ENCODE measurements at places on chromosomes 11 and 22. TPM values are rescaled to one million over a fixed set of nuclear protein-coding genes. Genes with fewer than 3 reads are reported as not detected.

The OR5A1 gene
- total RNA-seq: not detected

GRCh38 chr22:29456211-29456671 is 17.9 kb downstream of the RFPL1 start:
- DNase-seq: no peak

The XPNPEP3 gene
- total RNA-seq: 14.9 TPM

The TREH gene
- not detected for total RNA-seq

The MCHR1 gene
- not detected for total RNA-seq

DNA sequence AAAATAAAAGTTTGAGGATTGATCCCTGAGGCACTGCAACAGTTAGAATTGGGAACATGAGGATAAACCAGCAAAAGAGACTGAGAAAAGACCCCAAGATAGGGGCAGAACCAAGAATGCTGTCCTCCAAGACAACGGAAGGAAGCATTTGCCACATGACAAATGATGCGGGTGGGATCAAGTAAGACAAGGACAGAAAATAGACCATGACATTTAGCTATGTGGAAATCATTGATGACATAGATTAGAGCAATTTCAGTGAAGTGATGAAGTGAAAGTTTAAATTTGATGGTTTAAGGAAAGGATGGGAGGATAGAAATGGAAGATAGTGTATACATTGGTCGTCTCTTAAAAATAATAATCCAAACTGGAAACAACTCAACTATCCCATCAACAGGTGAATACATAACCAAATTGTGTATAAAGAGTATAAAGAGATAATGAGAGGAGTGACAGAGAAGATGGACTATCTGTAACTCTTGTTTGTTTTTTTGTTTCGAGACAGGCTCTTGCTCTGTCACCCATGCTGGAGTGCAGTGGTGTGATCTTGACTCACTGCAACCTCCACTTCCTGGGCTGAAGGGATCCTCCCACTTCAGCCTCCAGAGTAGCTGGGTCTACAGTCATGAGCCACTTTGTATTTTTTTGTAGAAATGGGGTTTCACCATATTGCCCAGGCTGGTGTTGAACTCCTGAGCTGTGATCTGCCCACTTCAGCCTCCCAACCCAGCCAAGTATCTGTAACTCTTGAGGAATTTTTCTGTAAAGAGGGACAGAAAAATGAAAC is 48.7 kb upstream of the FDX1 start:
- no peak for DNase-seq

- DNase-seq: no peak
These were observed 99.2 kb downstream of the NAT10 start for GRCh38 chr11:34204396-34205279.

DNA sequence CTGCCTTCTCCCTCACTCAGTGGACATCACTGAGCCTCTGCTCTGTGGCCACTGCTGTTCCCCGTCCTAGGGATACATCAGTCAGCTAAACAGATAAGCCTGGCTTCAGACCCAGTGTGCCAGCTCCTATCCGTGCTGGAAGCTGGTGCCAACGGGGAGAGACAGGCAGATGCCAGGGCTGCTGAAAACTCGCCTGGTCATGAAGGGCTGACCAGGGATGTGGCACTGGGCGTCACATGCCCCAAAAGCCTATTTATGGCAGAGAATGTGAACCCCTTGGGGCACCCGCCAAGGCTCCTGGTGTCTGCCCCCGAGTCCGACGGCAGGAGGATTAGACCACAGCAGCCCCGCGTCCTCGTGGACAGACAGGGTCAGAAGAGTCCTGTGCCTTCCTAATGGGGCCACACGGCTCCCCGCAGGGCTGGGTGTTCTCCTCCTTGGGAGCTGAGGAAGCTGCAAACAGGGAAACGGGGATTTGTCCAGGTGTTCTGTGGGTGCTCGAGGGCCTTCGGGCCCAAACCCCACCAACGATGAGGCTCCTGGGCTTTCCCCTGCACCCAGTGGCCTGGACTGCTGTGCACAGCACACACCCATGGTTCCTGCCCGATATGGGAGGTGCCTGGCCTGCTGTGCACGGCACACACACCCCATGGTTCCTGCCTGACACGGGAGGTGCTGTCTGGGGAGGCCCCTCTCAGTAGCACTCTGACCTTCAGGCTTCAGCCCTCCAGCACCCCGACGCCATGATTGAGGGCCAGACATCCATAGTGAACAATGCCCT is 19.9 kb downstream of the ANO1 start:
- no peak for DNase-seq

DNA sequence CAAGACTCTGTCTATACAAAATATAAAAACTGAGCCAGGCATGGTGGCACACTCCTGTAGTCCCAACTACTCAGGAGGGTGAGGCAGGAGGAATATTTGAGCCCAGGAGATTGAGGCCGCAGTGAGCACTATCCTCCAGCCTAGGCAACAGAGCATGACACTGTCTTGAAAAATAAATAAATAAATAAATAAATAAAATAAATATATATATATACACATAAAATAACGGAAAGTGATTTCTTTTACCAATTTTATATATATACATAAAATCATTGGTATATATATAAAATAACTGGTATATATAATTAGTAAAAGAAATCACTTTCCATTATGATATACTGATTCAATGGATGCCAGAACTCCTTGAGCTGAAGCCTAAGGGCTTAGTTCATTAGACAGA is 91.8 kb downstream of the MRTFA start:
- no peak for DNase-seq

- DNase-seq: no peak
These were observed 12.6 kb upstream of the TRIM44 start for GRCh38 chr11:35650006-35650405.

The VPREB1 gene
- not detected for total RNA-seq

The OR51B4 gene
- not detected for total RNA-seq

- DNase-seq: peak; percentile 85
These were observed 165.6 kb upstream of the DDI1 start for GRCh38 chr11:103870821-103871309.

The OR5F1 gene
- total RNA-seq: not detected

The DESI1 gene
- total RNA-seq: 21.1 TPM

DNA sequence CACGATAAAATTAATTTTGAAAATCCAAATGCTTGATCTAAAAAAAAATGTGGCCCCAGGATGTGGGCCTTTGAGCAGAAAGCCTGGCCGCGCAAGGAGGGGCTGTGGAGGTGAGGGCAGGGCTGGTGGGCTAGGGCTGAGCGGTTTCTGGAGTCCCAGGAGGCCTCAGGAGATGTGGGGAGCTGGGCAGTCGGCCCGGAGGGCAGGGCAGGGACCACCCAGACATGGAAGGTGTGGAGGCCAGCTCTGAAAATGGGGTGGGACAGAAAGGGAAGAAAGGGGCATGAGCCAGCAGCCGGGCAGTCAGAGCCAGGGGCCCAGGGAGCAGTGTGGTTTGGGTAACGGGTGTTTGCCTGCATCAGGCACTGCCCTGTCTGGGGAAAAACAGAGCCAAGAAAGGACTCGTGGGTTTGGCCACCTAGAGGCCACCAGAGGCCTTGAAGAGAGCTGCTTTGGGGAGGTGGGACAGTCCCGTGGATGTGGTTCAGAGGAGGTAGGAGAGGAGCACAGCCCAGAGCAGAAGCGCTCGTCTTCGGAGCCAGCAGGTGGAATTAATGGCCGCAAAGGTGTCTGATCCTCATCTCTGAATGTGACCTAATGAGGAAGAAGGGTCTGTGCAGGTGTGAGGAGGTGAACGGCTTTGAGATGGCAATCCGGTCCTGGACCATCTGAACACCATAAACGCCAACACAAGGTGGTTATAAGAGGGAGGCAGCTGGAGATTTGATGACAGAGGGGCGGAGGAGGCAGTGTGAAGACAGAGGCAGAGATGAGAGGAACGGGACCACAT is 50.2 kb downstream of the IGF2 start:
- no peak for DNase-seq

The JAM3 gene
- 94.9 TPM for total RNA-seq

The CSF2RB gene
- 7.0 TPM for total RNA-seq

The RBMXL2 gene
- total RNA-seq: not detected

GRCh38 chr22:32618441-32619140 is 144.0 kb downstream of the FBXO7 start:
- DNase-seq: no peak

- no peak for DNase-seq
These were observed 30.6 kb downstream of the SC5D start for GRCh38 chr11:121323046-121323607.

DNA sequence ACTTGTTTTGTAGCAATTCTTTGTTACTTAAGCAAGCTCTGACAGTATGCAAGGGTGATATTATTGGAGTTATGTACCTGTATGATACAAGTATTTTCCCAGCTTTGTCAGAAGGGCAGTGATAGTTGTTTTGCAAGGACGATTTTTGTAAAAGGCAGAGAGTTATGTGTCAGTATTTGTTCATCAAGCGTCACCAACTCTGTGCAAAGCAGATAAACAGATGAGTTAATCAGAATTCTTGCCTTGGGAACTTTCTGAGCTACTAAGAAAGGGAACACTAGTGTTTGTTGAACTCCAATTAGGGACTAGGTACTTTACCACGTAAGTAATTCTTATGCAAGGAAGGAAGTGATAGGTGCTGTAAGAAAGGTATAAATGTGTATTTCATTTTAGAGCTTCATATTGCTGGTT is 1.4 kb downstream of the USP47 start:
- no peak for DNase-seq

DNA sequence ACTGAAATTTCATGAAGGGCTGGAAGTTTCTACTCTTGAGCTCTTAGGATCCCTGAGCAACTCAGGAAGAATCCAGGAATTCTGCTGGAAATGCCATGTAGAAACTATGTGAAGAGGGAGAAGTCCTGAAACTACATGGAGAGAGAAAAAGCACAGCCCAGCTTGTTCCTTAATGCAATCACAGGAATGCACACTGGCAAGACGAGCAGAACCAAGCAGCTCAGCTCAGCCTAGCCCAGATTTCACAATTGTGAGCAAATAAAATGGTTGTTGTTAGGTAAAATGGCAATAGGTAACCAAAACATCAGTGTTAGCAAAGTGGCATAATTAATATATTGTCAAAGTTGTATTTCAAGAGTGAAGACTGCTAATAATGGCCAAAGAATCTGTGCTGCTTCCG is 28.1 kb downstream of the ZNF214 start:
- no peak for DNase-seq

DNA sequence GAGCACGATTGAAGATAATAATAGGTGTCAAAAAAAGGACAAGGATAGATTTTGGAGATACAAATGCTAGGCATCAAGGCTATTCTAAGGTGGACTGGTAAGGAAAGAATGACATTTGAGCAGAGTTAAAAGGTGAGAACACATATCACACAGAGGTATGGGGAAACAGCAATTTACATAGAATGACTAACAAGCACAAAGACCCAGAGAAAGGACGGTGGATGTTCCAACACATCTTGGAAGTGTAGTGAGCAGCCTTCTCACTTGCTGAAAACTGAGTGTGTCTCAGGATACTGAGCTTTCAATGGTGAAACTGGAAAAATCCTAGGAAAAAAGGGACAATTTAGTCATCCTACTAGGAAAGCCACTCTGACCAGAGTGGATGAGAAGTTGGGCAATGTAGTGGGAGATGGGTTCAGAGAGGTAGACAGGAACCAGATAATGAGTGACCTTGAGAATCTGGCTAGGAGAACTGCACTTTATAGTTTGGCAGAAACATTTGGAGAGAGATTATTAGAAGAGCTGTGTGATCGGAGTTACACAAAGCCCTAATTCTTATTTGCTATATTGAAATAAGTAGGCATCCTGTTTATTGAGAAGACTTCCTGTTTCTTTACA is 706.0 kb downstream of the KCNA4 start:
- no peak for DNase-seq

- peak; percentile 83 for DNase-seq
These were observed 30.9 kb downstream of the C22orf31 start for GRCh38 chr22:29030618-29031226.

- DNase-seq: peak; percentile 27
These were observed 400.4 kb downstream of the TBC1D22A start for GRCh38 chr22:47162865-47163264.

DNA sequence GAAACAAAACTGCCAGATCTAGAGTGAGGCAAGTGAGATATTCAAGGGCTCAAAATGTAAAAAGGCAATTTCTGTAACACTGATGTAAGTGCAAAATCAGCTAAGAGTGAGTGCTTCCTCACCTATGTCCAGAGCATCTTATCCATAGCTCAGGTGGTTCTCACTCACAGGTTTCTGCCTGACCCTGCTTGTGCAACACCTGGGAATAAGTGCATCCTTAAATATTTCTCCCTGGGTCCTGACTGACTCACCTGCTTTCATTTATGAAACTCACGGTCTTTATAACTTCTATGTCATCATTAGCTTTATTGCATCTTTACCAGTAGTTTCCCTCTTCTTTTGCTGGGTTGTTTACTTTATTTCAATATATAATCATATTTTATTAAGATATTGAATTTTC is 260.6 kb downstream of the CNTN5 start:
- DNase-seq: no peak

GRCh38 chr22:35135165-35135564 is 69.2 kb downstream of the ISX start:
- DNase-seq: no peak

DNA sequence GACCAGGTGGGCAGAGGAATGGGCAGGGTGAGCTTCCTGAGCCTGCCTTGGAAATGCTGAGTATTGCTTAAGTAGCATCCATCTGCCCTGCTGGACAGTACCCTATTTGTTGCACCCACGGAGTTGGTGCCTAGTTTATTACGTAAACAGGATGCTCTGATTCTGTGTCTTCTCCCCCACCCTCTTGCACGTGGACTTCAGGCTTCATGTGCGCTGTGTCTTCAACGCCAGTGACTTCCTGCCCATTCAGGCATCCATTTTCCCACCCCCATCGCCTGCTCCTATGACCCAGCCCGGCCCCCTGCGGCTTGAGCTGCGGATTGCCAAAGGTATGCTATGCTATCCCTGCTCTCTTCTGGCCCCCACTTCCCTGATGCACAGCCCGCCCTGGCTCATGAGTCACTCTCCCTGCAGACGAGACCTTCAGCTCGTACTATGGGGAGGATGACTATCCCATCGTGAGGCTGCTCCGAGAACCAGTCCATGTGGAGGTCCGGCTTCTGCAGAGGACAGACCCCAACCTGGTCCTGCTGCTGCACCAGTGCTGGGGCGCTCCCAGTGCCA is 5.7 kb downstream of the ZP1 start:
- no peak for DNase-seq

The ZC3H12C gene
- total RNA-seq: 17.2 TPM

- no peak for DNase-seq
These were observed 44.7 kb upstream of the SLN start for GRCh38 chr11:107756553-107756952.

The MYBPC3 gene
- total RNA-seq: 0.15 TPM

The TUB gene
- total RNA-seq: 12.9 TPM

The PDE3B gene
- total RNA-seq: 15.1 TPM

- peak; percentile 44 for DNase-seq
These were observed 20.8 kb downstream of the SELENOO start for GRCh38 chr22:50221410-50222300.

- DNase-seq: peak; percentile 32
These were observed 812.8 kb downstream of the TBC1D22A start for GRCh38 chr22:47575291-47575690.

GRCh38 chr11:3894128-3894731 is 38.8 kb downstream of the STIM1 start:
- DNase-seq: no peak

- peak; percentile 47 for DNase-seq
These were observed 30.7 kb upstream of the USP47 start for GRCh38 chr11:11810764-11811726.

The OR4D5 gene
- total RNA-seq: not detected

Data from aorta (tissue), 5 donors.